ENCODE measurements at places on chromosomes 3 and 15. TPM values are rescaled to one million over a fixed set of nuclear protein-coding genes. Genes with fewer than 3 reads are reported as not detected.

Gene LACTB
- total RNA-seq = 19.8 TPM

Gene PEX11A
- 41.4 TPM for total RNA-seq

Gene RNU5B-1
- not detected for total RNA-seq

DNA sequence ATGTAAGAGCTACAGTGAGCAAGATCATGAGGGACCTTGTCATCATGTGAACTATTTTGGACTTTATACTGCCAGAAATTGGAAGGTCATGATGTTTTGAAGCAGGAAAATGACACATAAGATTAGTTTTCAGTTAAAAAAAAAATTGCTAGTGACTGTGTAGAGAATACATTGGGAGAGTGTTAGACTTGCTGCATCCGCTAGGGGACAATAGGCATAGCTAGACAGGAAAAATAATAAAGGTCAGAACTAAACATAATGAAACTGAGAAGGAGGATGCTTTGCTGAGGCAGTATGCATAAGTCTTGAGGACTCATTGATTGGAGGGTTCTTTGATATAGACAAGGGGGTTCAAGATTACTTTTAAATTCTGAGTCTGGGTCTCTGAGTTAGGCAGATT lies 275.8 kb upstream of the KCNH8 start:
- no peak for DNase-seq

GRCh38 chr3:177283983-177284382 lies 86.7 kb upstream of the TBL1XR1 start:
- no peak for DNase-seq

- no peak for DNase-seq
Measured at GRCh38 chr3:182592747-182593146, 200.6 kb upstream of the ATP11B start.

GRCh38 chr3:162612991-162613390 lies 1116.4 kb downstream of the OTOL1 start:
- no peak for DNase-seq

- DNase-seq = no peak
Measured at GRCh38 chr3:175222356-175222755, 363.2 kb downstream of the NAALADL2 start.

- no peak for DNase-seq
Measured at GRCh38 chr15:43808960-43809678, 8.7 kb downstream of the HYPK start.

DNA sequence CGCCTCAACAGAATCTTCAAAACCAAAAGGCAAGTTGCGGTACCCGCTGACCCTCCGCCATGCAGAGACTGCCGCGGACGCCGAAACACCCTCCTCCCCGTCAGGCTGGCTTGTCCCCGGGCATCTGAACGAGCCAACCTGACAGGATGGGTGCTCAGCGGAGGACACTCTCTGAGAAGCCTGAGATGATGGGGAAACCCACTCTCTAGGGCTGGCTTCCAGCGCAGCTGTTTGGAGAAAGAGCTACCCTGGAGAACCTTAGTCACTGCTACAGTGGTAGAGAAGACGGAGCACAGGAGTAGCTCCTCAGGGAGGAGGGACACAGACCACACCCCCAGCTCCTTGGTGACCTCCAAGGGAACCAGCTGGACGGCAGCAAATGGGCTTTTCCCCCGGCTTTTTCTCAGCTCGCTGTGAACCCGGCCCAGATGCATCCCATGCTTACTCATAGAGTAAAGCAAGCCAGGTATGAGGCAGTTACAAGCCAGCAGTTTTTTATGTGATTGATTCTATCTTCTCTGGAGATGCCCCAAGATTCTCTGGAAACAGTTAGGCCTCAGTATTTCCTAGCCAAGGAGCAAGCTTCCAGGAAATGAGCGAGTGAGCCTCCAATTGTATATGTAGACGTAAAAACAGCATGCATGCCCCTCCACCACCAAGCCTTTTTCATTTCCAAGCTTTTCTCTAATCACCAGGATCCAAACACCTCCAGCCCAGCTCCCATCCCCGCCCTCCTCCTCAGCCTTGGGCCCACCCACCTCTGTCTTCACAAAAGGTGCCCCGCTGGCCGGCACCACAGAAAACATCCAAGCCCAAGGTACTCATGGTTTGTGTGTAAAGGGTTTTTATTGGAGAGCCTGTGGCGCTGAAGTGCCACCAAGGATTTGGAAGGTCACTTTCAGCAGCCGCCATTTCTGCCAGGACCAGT lies 38.7 kb downstream of the FAM174B start:
- no peak for DNase-seq

GRCh38 chr3:146262371-146263110 lies 11.6 kb upstream of the PLSCR4 start:
- no peak for DNase-seq

- DNase-seq = no peak
Measured at GRCh38 chr3:31978553-31978952, 2.5 kb downstream of the OSBPL10 start.

DNA sequence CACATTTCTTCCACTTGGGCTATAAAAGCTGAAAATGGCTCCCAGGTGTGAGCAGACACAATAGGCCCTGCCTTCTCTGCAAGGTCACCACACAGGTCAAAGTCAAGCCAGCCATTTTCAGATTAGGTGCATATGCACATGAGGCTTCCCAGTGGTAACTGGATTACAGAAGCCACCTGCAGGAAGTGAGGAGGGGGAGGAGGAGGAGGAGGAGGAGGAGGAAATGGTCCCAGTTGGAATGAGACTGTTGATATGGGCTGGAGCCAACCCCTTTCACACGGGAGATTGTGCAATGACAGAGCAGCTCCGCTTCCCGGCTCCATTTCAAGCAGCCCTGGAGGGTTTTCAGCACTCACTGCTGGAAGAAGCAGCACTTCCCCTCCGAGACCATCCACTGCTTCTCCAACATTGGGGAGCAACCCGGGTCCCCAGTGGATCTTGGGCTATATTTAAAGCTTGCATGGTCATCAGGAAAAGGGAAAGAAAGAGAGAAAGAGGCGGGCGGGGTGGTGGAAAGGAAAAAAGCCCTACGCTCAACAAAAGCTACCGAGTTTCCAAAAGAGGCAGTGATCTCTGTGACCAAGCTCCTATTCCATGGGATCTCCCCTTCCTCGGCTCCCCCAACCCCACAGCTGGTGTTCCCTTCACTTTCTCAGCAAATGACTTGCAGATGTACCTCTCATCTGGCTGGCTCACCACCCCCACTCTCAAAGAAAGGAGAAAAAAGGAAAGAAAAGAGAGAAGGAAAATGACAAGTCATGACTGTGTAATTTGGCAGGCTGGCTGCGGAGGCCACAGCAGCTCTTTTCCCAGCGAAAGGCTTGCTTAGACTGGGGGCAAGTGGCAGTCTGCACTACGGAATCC lies 58.3 kb downstream of the LRIG1 start:
- DNase-seq = peak; percentile 78

DNA sequence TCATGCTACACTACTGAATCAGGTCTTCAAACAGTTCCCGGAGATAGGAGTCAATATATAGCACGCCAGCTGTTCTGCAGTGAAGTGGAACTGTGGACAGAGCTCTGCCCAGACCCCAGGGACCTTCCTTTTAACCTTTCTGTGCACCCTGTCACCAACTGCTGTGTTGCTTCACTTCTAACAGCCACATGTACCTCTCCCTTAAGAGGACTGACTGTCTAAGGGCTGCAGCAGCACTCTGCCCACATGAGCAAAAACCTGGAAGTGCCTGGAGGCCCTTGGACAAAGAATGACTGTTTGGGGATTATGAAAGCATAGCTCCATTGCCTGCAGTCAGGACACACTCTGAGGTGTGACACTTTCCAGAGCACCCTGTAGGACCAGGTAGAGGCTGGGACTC lies 88.3 kb upstream of the CTNNB1 start:
- DNase-seq = no peak

DNA sequence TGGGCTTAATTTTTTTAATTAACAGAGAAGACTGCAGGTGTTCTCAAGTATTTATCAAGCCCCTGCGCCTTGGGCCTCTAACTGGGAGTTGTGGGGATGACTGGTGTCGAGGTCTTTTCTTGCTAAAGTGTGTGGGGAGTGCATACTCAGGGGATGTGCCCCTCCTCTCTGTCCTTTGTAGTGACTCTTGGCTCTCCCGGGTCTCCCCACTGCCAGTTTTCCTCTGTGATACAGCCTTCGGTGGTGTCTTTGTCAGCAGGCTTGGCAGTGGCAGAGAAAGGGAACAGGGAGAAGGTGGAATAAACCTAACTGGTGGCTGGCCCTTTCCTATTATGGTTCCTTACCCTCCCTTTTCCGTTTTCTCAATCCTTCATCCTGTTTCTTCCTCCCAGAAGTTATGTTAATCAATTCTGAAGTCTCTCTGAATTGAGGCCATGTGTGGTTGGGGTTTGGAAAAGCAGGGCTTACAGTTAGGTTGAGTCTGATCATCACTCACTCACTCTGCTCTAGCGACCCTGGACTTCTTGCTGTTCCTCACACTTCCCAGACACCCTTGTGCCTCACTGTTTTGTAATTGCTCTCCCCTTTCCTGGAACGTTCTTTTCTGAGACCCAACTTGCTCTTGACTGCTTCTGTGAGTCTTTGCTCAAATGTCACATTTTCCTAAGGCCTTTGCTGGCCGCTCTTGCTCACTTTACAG lies 158.1 kb downstream of the PTPRG start:
- DNase-seq = no peak

GRCh38 chr3:47635536-47635935 lies 56.9 kb upstream of the CSPG5 start:
- DNase-seq = no peak

Measured in transverse colon (tissue), 4 donors.